ENCODE measurements at places on chromosomes 4 and X.

DNA sequence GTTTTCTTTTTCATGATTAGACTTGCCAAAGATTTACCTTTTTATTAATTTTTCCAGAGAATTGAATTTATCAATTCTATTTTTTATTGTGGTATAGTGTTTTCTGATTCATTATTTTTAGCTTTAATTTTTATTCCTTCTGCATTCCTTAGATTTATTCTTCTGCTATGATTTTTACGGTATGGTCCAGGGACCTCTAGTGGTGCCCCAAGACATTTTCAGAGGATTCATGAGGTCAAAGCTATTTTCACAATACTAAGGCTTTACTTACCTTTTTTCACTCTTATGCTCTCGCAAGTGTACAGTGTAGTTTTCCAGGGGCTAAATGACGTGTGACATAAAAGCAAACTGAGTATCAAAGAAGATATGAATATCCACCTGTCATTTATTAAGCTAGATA is 8.0 kb downstream of the RADX start:
- DNase-seq: no peak

DNA sequence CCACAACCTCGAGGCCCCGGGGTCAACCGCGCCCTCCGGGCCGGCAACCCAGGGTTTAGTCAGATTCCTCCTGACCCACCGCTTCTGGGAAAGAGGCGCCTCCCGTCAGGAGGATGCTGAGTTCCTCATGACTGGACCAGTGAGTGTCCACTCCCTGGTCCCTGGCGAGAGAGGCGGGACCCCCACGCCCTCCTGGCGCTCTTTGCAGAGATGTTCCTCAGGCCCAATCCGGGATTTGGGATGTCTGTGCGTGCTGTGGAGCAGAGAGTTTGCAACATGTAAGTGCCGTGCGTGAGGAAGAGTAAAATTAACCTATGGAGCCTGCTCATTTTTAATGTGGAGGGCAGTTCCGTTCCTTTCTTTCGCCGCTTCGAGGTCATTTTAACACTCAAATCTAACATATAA is 824 bp upstream of the UGDH start:
- no peak for DNase-seq

GRCh38 chr4:181761156-181761555 is 482.0 kb upstream of the TENM3 start:
- DNase-seq: no peak

- no peak for DNase-seq
These were observed 41.9 kb downstream of the HELQ start for GRCh38 chr4:83413676-83414075.

- DNase-seq: no peak
These were observed 220.5 kb upstream of the RPS6KA3 start for GRCh38 chrX:20487227-20487626.

Measured in NCI-H2107 (cell line).